ENCODE measurements at places on chromosomes 7 and 10. TPM values are rescaled to one million over a fixed set of nuclear protein-coding genes. Genes with fewer than 3 reads are reported as not detected.

Gene OPN1SW
- total RNA-seq, result not detected

Gene MYOF
- 34.4 TPM for total RNA-seq

Gene CPVL
- 50.6 TPM for total RNA-seq

Gene THSD7A
- 1.5 TPM for total RNA-seq

GRCh38 chr10:80485946-80486764, 32.0 kb downstream of the TSPAN14 start:
- DNase-seq, result peak; percentile 31

DNA sequence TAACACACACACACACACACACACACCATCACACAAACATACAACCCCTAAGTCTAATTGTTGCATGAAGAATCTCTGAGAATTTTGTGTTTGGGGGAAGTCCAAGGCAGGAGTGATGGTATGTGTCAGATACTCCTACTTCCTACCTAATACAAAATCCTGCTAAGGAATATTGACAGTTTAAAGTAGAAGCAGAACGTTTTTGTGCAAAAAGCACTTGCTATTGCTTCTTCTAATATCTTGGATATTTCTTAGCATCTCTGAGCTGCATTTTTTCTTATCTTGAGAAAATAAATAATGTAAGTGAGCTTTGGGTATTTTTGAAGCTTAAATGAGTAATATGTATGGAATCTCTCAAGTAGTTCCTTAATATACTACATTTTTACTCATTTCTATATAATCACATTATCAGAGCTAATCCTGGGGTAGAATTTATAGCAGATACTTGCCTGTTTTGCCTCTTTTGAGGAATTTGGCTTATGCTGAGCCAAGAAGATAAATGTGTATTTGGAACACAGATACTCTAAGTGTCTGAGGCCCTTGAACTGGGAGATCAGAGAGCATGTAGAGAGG, 212.3 kb downstream of the DKK1 start:
- DNase-seq, result no peak

- no peak for DNase-seq
Observed at GRCh38 chr7:113774182-113774807, 144.5 kb downstream of the PPP1R3A start.

DNA sequence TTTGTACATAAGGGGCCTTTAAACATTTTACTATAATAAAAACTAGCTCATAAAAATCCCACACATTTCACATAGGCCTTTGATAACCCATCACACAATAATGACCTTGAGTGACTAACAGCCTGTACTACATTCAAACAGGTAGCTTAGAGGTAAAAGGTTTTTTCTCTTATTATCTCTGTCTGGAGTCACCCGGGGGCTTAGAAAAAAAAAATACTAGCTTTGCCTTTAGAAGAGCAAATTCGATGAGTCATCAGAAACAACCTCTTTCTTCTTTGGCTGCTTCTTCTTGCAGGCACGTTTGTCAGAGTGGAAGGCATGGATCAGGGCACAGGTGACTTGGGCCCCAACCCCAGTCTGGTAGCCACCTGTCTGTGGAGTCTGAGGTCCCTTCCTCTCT, 43.4 kb upstream of the ADO start:
- DNase-seq, result no peak

GRCh38 chr7:35894721-35895120, 93.9 kb downstream of the SEPTIN7 start:
- no peak for DNase-seq

DNA sequence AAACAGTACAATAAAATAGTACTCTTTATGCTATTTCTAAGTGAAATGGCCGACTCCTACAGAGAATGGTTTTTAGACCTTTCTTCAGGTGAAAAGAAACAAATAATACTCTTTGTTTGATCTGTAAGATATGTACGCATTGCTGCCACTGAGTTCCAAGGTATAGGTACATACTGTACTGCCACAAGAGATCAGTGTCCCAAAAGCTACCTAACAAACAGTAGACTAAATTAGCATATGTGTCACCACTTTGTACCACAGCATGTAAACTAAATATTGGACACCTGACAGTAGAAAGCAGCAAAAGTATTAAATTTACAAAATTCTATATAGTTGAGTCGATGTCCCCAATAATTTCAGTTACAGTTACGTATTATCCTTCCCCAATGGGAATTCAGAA, 14.4 kb downstream of the MTPN start:
- DNase-seq, result no peak

- no peak for DNase-seq
Observed at GRCh38 chr7:88775838-88776237, 16.3 kb downstream of the ZNF804B start.

GRCh38 chr7:55060636-55061022, 41.8 kb downstream of the EGFR start:
- no peak for DNase-seq

GRCh38 chr7:39703144-39703543, 79.8 kb downstream of the RALA start:
- no peak for DNase-seq

DNA sequence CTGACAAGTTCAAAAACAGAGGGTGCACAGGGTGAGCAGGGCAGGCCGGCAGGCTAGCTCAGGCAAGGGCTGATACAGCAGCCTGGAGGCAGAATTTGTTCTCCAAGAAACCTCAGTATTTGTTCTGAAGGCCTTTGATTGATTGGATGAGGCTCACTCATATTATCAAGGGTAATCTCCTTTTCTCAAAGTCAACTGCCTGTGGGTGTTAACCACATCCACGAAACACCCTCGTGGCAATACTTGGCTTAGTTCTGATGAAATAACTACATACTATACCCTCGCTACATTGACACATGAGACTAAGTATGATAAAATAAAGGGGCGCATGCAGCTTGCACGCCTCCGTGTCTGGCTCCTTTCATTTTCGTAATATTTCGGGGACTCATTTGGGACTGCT, 4.4 kb upstream of the PPP2R2D start:
- DNase-seq, result no peak

GRCh38 chr7:73896454-73896853, 35.5 kb downstream of the TMEM270 start:
- DNase-seq, result no peak
